A549 treated with Hydrocortisone at 1 μM for 4 hours (cell line): ENCODE measurements at places on chromosomes 12 and 14. TPM values are rescaled to one million over a fixed set of nuclear protein-coding genes. Genes with fewer than 3 reads are reported as not detected.

Gene DICER1
- total RNA-seq, result 16.6 to 25.2 TPM (median 22.3 TPM) in 5 replicates

Gene CMA1
- not detected in 5 replicates for total RNA-seq

Gene ERC1
- total RNA-seq, result 11.1 to 19.0 TPM (median 14.8 TPM) in 5 replicates

Gene SERPINA12
- 0.06 TPM in 1 of 5 replicates, not detected in the others for total RNA-seq

Gene PXMP2
- 20.9 to 32.5 TPM (median 32.0 TPM) in 5 replicates for total RNA-seq

Gene ETFRF1
- 7.7 to 11.0 TPM (median 8.8 TPM) in 5 replicates for total RNA-seq

Gene PLA2G1B
- not detected in 5 replicates for total RNA-seq

Gene COCH
- 21.3 to 28.0 TPM (median 25.2 TPM) in 5 replicates for total RNA-seq

Gene KRT82
- not detected in 5 replicates for total RNA-seq

Gene ADCY6
- 9.9 to 14.6 TPM (median 12.8 TPM) in 5 replicates for total RNA-seq

Gene SUPT16H
- 92.9 to 130 TPM (median 100 TPM) in 5 replicates for total RNA-seq

Gene KLRC4
- not detected in 5 replicates for total RNA-seq

Gene EML1
- 28.1 to 41.4 TPM (median 33.6 TPM) in 5 replicates for total RNA-seq

Gene CMKLR1
- total RNA-seq, result 0.01 to 0.21 TPM (median 0.05 TPM) in 4 of 5 replicates, not detected in the other

Gene KRT77
- not detected in 5 replicates for total RNA-seq
